ENCODE measurements at places on chromosomes 12 and 14. TPM values are rescaled to one million over a fixed set of nuclear protein-coding genes. Genes with fewer than 3 reads are reported as not detected.

RBP5 gene
- polyA plus RNA-seq = 0.15 TPM

KCNJ8 gene
- 8.0 TPM for polyA plus RNA-seq

LMNTD1 gene
- polyA plus RNA-seq = 1.3 TPM

LIN52 gene
- polyA plus RNA-seq = 6.1 TPM

OR6C2 gene
- not detected for polyA plus RNA-seq

LTBP2 gene
- 81.8 TPM for polyA plus RNA-seq

ATP2A2 gene
- 166 TPM for polyA plus RNA-seq

PRKCH gene
- 1.6 TPM for polyA plus RNA-seq

USP44 gene
- 13.0 TPM for polyA plus RNA-seq

RFX4 gene
- polyA plus RNA-seq = not detected

SLC22A17 gene
- polyA plus RNA-seq = 36.0 TPM

CREBL2 gene
- polyA plus RNA-seq = 10.4 TPM

NT5DC3 gene
- polyA plus RNA-seq = 7.3 TPM

TAS2R30 gene
- polyA plus RNA-seq = not detected

CLEC1B gene
- polyA plus RNA-seq = not detected

All from IMR-90 (cell line).